ENCODE measurements at places on chromosomes 6 and 20. TPM values are rescaled to one million over a fixed set of nuclear protein-coding genes. Genes with fewer than 3 reads are reported as not detected.

SIRPG gene
- total RNA-seq = not detected

FOXF2 gene
- total RNA-seq = 18.0 TPM

SGK2 gene
- total RNA-seq = 3.0 TPM

CD93 gene
- total RNA-seq = 47.2 TPM

ADTRP gene
- total RNA-seq = 13.3 TPM

HLA-DRB5 gene
- not detected for total RNA-seq

SLC35B3 gene
- 20.1 TPM for total RNA-seq

C20orf141 gene
- not detected for total RNA-seq

KIF16B gene
- total RNA-seq = 29.1 TPM

PPP1R3D gene
- total RNA-seq = 6.0 TPM

GNAS-AS1 gene
- total RNA-seq = 1.8 TPM

OPN5 gene
- total RNA-seq = 0.33 TPM

MLN gene
- total RNA-seq = not detected

COX4I2 gene
- 3.2 TPM for total RNA-seq

TSPO2 gene
- total RNA-seq = not detected

KIFC1 gene
- total RNA-seq = 13.2 TPM

ERVFRD-1 gene
- total RNA-seq = not detected

PDE7B gene
- total RNA-seq = 15.7 TPM

BAG2 gene
- total RNA-seq = 8.6 TPM

OR2J2 gene
- total RNA-seq = not detected

CEP85L gene
- total RNA-seq = 44.8 TPM

CCDC28A gene
- total RNA-seq = 27.7 TPM

MAP1LC3A gene
- 43.0 TPM for total RNA-seq

PPP1R3G gene
- total RNA-seq = 2.8 TPM

LPA gene
- 0.93 TPM for total RNA-seq

TMEM63B gene
- total RNA-seq = 40.5 TPM

EDEM2 gene
- 13.7 TPM for total RNA-seq

ZSWIM3 gene
- total RNA-seq = 16.2 TPM

MCHR2 gene
- not detected for total RNA-seq

HS3ST5 gene
- total RNA-seq = 2.7 TPM

USP49 gene
- total RNA-seq = 21.3 TPM

SRXN1 gene
- total RNA-seq = 17.9 TPM

JPH2 gene
- total RNA-seq = 14.8 TPM

TAB2 gene
- 70.0 TPM for total RNA-seq

COL9A1 gene
- total RNA-seq = 74.7 TPM

HDGFL1 gene
- total RNA-seq = not detected

TBXT gene
- total RNA-seq = not detected

FAM120B gene
- total RNA-seq = 54.3 TPM

LGSN gene
- total RNA-seq = 729 TPM

SRSF3 gene
- total RNA-seq = 254 TPM

ZNF165 gene
- total RNA-seq = 0.82 TPM

ACTL10 gene
- 0.49 TPM for total RNA-seq

MYO6 gene
- 33.9 TPM for total RNA-seq

MOG gene
- total RNA-seq = 0.16 TPM

MAPK14 gene
- total RNA-seq = 75.2 TPM

CCN6 gene
- total RNA-seq = not detected

TFAP2D gene
- 1.3 TPM for total RNA-seq

PLCB4 gene
- total RNA-seq = 73.8 TPM

ULBP3 gene
- total RNA-seq = 4.2 TPM

PTCRA gene
- total RNA-seq = not detected

GSTA2 gene
- total RNA-seq = not detected

NMBR gene
- total RNA-seq = 0.71 TPM

CRYBG1 gene
- 5.7 TPM for total RNA-seq

TUBB1 gene
- total RNA-seq = 3.7 TPM
